ENCODE measurements at places on chromosomes 16 and 17.

GRCh38 chr17:49457564-49458535 is 37.2 kb upstream of the NGFR start:
- DNase-seq: no peak

DNA sequence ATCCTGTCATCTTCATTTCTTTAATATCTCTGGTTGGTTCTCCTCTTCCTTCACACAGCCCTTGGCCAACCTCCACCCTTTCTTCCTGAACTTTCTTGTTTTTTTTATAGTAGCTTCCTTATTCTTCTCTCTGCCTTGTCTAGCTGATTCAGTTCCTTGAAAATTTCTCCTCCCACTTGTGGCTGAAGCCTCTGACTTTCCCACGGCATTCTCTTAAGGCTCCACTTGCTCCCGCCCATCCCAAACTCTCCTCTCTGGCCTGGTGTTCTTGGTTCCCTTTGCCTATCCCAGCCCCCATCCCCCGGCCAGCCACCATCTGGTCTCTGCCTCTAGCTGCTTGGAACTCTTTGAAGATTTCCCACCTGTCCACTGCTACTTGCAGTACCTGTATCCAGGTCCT is 29.1 kb downstream of the NLRP1 start:
- DNase-seq: no peak

DNA sequence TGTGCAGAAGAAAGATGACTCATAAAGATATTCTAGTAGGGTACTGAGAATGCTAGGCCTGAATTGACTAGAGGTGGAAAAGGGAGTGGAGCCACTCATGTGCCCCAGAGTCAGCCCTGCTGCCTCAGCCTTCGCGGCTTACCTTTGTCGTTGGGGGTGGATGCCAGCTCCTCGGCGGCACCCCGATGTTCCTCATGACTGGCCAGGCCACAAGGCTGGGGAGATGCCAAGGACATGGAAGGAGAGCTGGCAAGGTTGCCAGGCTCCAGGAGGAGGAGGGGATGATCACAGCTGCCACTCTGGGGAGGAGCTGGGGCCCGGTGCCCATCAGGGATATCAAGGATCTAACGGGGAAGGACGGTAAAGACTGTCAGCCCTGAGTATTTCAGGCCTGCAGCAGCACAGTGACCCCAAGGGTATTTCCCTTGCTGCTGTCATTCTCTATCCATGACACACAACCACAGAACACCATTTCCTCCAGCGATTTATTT is 9.7 kb upstream of the SLC35B1 start:
- no peak for DNase-seq

- DNase-seq: no peak
These were observed 397.3 kb downstream of the SHISA9 start for GRCh38 chr16:13298666-13299065.

- no peak for DNase-seq
These were observed 6.3 kb downstream of the CDH5 start for GRCh38 chr16:66372898-66373155.

Data from activated T-cell treated with anti-CD3 and anti-CD28 coated beads for 4 hours (primary cell).